Endodermal cell (in vitro differentiated cells): ENCODE measurements at places on chromosomes 3 and 15. TPM values are rescaled to one million over a fixed set of nuclear protein-coding genes. Genes with fewer than 3 reads are reported as not detected.

The LINGO1 gene
- 7.9 to 9.5 TPM (median 8.6 TPM) in 3 replicates for total RNA-seq

The LARP6 gene
- total RNA-seq: 23.6 and 24.0 TPM in 2 replicates

The KLF13 gene
- 16.7 and 18.7 TPM in 2 replicates for total RNA-seq

The CMTM8 gene
- total RNA-seq: 5.8 and 7.0 TPM in 2 replicates

The KBTBD13 gene
- not detected in 3 replicates for total RNA-seq

The FEZF2 gene
- total RNA-seq: not detected in 3 replicates

The ATP10A gene
- 0.04 to 0.15 TPM in 2 of 3 replicates, not detected in the other for total RNA-seq

The ZPLD1 gene
- total RNA-seq: 0.18 TPM in 1 of 2 replicates, not detected in the other

The SPRED1 gene
- 56.0 to 61.7 TPM (median 56.6 TPM) in 3 replicates for total RNA-seq

The ECE2 gene
- total RNA-seq: not detected in 3 replicates

The KIF23 gene
- 53.4 and 58.0 TPM in 2 replicates for total RNA-seq

The NAA80 gene
- 8.2 and 9.7 TPM in 2 replicates for total RNA-seq

The KCNAB1 gene
- total RNA-seq: 0.59 and 0.81 TPM in 2 replicates

The DAPK2 gene
- 1.4 to 4.1 TPM (median 2.6 TPM) in 3 replicates for total RNA-seq

The IFT80 gene
- 36.2 to 40.6 TPM (median 38.3 TPM) in 3 replicates for total RNA-seq

The PARP6 gene
- total RNA-seq: 82.2 to 87.3 TPM (median 83.1 TPM) in 3 replicates

The SERPINI2 gene
- 0.45 TPM in 1 of 2 replicates, not detected in the other for total RNA-seq

The RTP3 gene
- total RNA-seq: not detected in 2 replicates

The ACY1 gene
- total RNA-seq: 55.3 to 59.6 TPM (median 58.2 TPM) in 3 replicates

The CAND2 gene
- total RNA-seq: 3.4 to 15.0 TPM (median 13.4 TPM) in 3 replicates

The GALNT15 gene
- total RNA-seq: 0.13 to 0.23 TPM in 2 of 3 replicates, not detected in the other

The ARHGEF26 gene
- 5.4 to 13.9 TPM (median 12.4 TPM) in 3 replicates for total RNA-seq

The CACNA2D2 gene
- 14.3 to 22.4 TPM (median 20.7 TPM) in 3 replicates for total RNA-seq

The RARRES1 gene
- total RNA-seq: 0.27 and 0.95 TPM in 2 replicates

The GRAMD1C gene
- 1.0 and 1.6 TPM in 2 replicates for total RNA-seq

The CCDC39 gene
- total RNA-seq: 0.12 to 1.1 TPM (median 0.32 TPM) in 3 replicates

The PIF1 gene
- 60.1 and 64.6 TPM in 2 replicates for total RNA-seq

The CD47 gene
- 6.4 and 8.1 TPM in 2 replicates for total RNA-seq

The CEP152 gene
- total RNA-seq: 10.7 and 12.3 TPM in 2 replicates

The EPHB3 gene
- 31.7 to 42.2 TPM (median 36.9 TPM) in 3 replicates for total RNA-seq

The PLAAT1 gene
- 4.4 and 4.9 TPM in 2 replicates for total RNA-seq

The ATP13A5 gene
- not detected in 3 replicates for total RNA-seq

The BFSP2 gene
- total RNA-seq: not detected in 2 replicates

The SI gene
- not detected in 2 replicates for total RNA-seq

The PTH1R gene
- total RNA-seq: 0.69 to 2.2 TPM (median 1.9 TPM) in 3 replicates

The VWA5B2 gene
- 0.62 and 0.93 TPM in 2 replicates for total RNA-seq

The MRAS gene
- total RNA-seq: 6.3 to 16.8 TPM (median 12.8 TPM) in 3 replicates

The SLC49A4 gene
- total RNA-seq: 11.7 to 17.5 TPM (median 12.2 TPM) in 3 replicates

The TMCO5A gene
- not detected in 2 replicates for total RNA-seq

The A4GNT gene
- not detected in 2 replicates for total RNA-seq
